ENCODE measurements at places on chromosomes 11 and 22.

GRCh38 chr11:14273895-14274294 lies 85.1 kb downstream of the RRAS2 start:
- no peak for DNase-seq

GRCh38 chr11:111417766-111418435 lies 38.8 kb upstream of the POU2AF1 start:
- DNase-seq = no peak

GRCh38 chr11:64914123-64914522 lies 2.9 kb downstream of the ATG2A start:
- DNase-seq = no peak

DNA sequence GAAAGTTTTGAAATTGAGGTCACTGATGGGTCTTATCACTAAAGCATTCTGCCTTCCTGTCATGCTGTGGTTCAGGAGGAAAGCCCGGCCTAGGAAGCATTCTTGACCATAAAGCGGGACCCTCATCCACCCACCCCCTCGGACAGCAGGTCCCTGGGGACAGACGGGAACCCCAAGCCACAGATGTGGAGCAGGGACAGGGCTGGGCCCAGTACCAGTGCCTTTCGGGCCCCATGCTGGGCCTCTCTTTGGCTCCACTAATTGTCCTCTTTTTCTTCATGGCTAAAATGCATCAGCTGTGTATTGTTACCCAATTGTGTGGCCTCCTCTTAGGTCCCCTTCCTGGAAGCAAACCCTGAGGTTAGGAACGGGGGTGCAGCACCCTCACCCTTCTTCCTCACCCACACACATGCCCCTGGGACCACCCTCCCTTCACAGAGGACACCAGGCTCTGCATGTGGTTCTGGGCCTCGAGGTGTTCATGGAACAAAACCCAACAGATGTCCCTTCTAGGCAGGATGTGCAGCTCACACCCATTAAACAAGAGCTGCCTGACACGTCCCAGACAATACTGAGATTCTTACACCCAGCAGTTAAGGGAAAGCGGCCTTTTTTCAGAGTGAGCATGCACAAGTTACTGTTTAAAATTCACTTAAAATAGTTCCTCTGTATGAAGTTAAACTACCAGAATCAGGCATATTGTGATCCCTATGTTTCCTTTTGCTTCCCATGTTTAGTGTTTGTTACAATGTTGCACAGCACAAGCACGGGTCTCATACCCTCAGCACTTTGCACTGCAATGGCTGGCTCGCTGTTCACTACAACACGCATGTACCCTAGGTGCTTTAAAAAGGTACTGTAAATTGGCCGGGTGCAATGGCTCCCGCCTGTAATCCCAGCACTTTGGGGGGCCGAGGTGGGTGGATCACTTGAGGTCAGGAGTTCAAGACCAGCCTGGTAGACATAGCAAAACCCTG lies 807.6 kb downstream of the BRD1 start:
- no peak for DNase-seq
